ENCODE measurements at places on chromosomes 3 and 15.

- DNase-seq: no peak
These were observed 11.9 kb upstream of the LRRC15 start for GRCh38 chr3:194381460-194381875.

GRCh38 chr3:190456770-190457169, 7.1 kb upstream of the TMEM207 start:
- no peak for DNase-seq

DNA sequence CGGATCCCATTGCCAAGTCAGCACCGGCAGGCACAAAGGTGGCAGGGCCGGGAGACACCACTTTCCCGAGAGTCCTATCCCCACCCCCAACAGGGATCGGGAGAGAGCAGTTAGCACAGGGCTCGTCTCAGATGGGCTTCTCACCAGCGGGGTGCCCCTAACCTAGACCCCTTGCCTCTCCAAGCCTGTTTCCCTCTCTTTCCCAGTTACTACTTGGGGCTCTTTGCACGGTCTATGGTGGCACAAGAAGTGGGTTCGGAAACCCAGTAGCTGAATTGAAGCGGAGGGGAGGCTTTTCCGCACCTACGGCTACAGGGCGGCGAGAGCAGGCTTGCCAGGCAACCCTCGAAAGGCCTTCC, 383 bp upstream of the EFCC1 start:
- no peak for DNase-seq

GRCh38 chr15:99437315-99438223, 128.2 kb upstream of the MEF2A start:
- no peak for DNase-seq

DNA sequence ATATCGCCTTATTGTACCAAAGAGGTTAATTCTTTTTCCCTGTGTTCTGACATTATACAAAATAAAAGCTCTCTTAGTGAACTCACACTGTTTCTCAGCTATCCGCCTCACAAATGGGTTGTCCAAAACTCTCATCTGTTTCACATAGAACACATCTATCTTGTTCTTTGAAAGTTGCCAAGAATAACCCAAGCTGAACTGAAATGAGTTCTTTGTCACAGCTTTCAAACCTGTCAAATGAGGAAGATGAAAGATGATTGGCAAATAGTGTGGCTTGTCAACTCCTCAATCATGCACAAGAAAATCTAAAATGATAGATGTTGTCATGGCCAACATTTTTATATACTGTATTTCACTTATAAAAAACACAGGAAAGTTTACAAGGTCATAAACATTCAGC, 168.1 kb upstream of the OSTN start:
- DNase-seq: no peak

DNA sequence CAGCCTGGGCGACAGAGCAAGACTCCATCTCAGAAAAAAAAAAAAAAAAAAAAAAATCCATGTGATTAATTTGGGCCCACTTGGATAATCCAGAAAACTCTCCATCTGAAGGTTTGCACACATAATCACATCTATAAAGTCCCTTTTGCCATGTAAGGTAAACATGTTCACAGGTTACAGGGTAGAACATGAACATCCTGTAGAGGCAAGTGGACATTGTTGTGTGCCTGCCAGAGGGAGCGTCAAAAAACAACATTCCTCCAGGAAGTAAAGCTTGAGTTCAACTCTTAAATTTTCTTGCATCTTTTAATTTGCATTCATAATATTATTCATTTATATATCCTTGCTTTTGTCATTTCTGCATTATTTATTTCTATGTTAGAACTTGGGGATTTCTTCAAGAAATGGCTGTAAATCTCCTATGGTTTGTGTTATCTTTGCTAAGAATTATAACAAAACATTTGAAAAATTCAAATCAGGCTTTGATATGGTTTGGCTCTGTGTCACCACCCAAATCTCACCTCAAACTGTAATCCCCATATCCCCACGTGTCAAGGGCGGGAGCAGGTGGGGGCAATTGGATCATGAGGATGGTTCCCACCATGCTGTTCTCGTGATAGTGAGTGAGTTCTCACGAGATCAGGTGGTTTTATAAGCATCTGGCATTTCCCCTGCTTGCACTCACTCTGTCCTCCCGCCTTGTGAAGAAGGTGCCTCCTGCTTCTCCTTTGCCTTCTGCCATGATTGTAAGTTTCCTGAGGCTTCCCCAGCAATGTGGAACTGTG, 11.3 kb upstream of the TTBK2 start:
- DNase-seq: no peak

DNA sequence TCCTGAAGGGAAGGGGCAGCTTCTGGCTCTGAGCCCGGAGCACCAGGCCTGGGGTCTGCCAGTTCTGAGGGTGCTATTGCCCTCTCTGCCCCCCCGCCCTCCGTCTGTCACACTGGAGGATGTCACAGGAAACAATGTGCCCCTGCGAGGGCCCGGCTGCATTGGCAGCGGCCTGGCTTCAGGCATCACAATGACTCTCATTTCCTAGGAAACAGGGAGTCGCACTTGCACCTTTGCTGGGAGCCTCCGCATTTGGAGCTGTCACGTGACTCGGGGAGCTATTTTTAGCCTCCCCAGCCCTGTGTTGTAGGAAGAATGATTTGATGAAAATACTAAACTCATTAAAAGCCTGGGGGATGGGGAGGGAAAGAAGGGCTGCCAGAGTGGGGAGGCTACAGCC, 518.9 kb downstream of the SHQ1 start:
- no peak for DNase-seq

DNA sequence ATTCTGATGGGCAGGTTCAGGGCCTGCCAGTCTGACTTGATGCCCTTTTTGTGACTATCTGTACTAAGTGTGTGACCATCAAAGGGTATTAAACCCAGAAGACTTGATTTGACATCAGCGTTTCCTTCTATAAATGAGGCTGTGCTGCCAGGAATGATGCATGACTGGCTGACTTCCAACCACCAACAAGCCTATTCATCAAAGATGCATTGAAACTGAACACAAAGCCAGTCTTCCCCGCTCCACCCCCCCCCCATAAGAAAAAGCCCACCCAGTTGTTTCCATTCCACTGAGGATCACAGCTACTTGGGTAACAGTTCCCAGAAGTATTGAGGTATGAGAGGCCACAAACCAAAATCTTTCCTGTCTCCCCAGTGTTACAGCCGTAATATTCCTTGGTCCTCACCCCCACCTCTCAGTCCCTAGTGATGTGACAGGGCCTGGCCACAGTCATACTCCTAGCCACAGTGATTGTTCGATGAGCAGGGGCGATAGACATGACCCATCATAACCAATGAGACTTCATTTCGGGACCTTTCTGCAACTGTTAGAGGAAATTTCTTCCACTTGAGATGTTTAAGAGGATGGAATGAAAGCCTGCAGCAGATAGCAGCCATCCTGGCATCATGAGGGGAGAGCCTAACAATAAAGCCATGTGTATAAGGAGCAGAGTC, 22.6 kb downstream of the SH3BP5 start:
- no peak for DNase-seq

DNA sequence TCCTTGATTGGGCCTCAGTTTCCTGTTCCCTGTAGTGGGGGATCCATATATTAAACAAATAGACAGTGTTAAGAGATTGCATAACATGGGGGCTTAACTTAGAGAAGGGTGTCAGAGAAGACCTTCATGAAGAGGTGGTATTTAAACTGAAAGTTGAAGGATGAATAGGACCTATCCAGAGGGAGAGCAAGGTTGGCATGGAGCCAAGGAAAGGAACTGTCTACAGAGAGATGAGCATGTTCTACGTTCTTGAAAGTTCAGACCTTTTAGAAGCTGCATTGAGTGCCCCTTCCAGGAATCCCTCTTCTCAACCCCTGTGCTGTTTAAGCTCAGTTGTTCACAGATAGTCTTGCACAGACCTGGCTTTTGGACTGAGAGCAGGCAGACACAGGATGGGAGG, 2.4 kb downstream of the HTD2 start:
- no peak for DNase-seq

DNA sequence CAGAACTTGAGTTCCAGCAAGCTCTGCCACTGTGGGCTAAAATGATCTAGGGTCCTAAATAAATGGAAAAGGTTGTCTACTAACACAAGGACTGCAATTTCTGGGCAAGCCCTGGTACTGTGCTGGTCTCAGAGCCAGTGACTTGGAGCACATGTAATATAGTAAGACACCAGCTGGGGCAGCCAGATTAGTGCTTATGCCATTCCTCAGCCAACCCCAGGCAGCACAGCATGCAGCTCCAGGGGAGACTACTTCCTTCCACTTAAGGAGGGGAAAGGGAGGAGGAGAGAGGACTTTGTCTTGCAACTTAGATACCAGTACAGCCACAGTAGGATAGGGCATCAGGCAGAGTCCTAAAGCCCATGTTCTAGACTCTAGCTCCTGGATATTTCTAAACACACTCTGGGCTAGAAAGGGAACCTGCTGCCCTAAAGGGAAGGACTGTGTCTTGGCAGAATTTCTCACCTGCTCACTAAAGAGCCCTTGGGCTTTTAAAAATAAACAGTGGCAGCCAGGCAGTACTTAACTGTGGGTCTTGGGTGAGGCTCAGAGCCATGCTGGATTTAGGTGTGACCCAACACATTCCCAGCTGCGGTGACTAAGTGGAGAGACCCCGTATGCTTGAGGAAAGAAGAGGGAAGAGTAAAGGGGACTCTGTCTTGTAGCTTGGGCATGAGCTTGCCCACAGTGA, 223.7 kb upstream of the BCHE start:
- DNase-seq: no peak

GRCh38 chr3:20324664-20325478, 138.9 kb upstream of the SGO1 start:
- no peak for DNase-seq

GRCh38 chr3:125110876-125111480, 55.2 kb upstream of the HEG1 start:
- DNase-seq: no peak

DNA sequence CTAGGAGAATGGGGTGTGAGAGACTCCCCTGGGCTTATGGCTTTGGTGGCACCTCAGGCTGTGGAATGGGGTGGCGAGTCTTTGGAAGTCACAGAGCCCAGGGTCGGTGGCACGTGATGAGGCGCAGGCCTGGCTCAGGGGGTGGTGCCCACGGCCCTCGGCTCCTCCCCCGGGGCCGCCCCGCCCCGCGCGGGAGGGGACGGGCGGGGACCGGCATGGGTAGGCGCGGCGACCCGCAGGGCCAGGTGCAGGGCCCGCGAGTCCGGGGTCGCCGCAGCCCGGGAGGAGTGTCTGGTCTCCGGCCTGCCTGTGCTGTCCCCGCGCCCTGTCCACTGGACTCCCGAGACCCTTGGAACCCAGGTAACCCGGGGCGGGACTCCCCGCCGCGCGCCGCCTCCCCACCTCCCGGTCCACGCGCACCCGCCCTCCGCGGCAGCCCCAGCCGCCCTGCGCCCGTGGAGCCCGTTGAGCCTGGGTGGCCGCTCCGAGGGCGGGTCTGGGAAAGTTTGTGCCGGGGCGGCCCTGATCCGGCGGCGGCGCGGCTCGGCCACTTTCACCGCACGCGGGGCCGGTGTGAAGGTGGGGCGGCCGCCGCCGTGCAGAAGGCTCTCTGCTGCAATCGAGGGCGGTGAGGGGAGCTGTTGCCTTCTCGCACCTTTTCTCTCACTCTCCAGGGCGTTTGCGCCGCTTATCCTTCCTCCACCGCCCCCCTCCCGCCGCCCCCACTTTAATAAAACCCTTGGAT, at the start of gene PAQR5:
PAQR5 (plus strand) TSS at position 216 of the 745 bp plus-strand sequence. CDS start 61,169 bp downstream, outside the sequence.
- no peak for DNase-seq

GRCh38 chr3:165383381-165383780, 187.2 kb upstream of the SLITRK3 start:
- no peak for DNase-seq

- no peak for DNase-seq
These were observed 102.6 kb upstream of the SATB1 start for GRCh38 chr3:18527691-18528090.

- DNase-seq: no peak
These were observed 873.9 kb downstream of the MCTP2 start for GRCh38 chr15:95105229-95105628.

DNA sequence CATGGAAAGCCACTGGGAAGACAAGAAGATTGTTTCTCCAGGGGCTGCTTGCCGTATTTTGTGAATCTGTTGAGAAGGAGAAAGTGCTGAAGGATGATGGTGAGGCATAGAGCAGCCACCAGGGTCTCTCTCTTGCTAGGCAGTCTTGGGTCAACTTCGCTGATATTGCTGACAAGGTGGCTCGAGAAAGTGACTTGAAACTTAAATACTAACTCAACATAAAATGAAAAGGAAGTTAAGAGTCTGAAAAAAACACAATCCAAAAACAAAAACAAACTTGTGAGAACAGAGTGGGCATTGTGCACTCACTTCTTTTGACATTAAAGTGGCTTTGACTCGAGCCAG, 90.1 kb downstream of the CHST2 start:
- DNase-seq: no peak

DNA sequence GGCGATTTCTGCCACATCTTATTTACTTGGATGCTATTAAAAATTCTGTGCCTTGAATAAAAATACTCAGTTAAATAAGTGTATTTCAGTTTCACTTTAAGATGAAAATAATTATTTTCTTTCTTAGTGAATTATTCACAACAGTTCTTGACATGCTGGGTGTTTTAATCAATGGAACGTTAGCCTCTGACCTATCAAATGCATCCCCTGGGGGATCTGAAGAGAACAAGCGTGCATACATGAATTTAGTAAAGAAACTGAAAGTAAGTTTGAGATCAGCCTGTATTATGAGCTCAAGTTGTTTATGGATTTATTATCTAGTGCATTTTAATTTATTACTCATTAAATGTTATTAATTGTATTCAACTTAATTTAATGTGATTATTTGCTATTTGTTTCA, 597 bp downstream of the P2RY12 start:
- no peak for DNase-seq

DNA sequence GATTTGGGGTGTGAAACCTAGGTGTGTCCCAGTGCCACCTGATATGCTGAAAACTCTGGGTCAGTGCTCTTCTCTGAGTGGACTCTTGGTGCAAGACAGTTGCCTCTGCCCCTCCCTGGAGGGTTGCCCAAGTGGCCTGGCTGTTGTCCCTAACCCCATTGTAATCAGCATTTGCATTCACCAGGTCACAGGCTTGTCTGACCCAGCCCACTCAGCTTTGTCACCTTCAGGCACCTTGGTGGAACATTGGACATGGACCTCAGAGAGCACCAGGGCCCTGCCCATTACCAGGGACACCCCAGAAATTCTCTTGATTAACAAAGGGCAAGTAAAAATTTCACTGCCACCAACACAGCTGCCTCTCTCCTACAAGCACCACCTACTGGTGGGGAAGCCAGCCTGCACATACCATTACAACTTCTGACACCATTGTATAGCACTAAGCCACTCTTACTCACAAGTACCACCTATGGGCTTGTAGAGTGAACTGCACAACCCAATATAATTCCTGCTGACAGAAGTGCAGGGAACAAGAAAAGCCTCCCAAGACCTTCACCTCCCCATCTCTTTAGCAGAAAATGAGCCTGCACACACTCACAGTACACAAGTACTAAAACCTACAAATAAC, 324.6 kb downstream of the EPHA6 start:
- DNase-seq: no peak

DNA sequence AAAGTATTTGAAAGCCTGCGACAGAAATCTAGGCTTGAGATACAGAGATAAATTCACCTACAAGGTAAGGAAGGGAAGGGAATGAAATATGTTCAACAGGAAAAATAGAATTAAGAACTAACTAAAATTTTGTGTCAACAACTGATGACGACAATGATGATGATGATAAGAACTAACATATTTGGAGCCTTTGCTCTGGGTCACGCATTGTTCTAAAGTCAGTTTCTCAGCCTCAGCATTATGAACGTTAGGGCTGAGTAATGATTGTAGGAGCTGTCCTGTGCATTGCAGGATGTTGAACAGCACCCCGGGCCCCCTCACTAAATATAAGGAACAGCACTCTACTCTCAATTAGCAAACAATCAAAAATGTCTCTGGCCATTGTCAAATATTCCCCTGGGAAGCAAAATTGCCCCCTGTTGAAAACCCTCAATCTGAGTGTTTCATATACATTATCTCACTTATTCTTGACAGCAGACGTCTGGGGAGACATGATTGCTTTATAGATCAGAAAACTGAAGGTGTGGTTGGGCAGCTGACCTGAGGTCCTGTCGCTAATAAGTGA, 88.5 kb downstream of the ERC2 start:
- DNase-seq: no peak
